Fibroblast of skin of left quadriceps (primary cell): ENCODE measurements at places on chromosomes 7 and 10.

DNA sequence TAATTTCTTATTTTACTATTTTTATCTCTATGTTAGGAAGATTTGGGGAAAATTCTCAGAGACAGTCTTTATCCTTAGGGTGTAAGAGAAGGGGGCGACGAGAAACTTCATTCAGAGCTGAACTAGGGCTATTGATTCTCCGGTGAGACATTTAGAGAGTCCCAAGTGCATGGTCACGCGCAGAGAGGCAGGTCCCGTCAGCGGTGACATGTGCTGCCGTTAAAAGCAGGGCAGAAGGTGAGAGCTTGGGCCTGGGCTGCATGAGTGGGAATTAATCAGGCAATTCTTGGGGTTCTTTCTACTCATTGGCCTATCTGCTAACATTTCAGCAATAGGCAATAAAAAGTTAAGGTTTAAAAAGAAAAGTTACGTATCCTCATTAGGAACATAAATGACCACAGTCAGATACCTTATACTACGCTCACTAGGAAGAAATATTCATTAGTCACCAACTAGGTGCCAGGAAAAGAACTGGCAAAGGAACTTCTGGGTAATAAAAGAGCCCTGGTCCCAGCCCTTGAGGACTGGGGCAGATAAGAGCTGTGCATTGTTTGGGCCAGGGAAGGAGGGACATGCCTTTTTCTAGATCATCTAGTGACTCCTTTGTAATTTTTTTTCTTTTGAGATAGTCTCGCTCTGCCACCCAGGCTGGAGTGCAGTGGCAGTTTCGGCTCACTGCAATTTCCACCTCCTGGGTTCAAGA lies 21.2 kb downstream of the PRKCQ start:
- no peak for DNase-seq

- no peak for DNase-seq
These were observed 17.8 kb downstream of the ENO4 start for GRCh38 chr10:116866987-116867595.

GRCh38 chr7:116762971-116763370 lies 91.0 kb downstream of the MET start:
- DNase-seq: no peak

- peak; percentile 87 for DNase-seq
These were observed 830 bp upstream of the ZNF438 start for GRCh38 chr10:31032258-31033132.

GRCh38 chr7:131182446-131183058 lies 145.1 kb upstream of the MKLN1 start:
- DNase-seq: no peak

- DNase-seq: no peak
These were observed 85.7 kb downstream of the PARP12 start for GRCh38 chr7:139976838-139977656.

DNA sequence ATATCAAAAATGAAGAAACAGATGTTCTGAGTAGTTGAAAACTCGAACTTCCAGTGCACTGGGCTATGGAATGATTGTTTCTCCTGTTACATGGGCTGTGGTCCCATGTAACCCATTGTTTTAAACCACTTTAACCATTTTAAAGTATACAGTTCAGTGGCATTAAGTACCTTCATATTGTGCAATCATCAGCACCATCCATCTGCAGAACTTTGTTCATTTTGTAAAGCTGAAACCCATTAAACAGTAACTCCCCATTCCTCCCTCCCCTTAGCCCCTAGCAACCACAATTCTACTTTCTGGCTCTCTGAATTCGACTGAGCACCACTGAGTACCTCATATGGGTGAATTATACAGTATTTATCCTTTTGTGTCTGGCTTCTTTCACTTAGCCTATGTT lies 217.4 kb downstream of the LRMDA start:
- no peak for DNase-seq

DNA sequence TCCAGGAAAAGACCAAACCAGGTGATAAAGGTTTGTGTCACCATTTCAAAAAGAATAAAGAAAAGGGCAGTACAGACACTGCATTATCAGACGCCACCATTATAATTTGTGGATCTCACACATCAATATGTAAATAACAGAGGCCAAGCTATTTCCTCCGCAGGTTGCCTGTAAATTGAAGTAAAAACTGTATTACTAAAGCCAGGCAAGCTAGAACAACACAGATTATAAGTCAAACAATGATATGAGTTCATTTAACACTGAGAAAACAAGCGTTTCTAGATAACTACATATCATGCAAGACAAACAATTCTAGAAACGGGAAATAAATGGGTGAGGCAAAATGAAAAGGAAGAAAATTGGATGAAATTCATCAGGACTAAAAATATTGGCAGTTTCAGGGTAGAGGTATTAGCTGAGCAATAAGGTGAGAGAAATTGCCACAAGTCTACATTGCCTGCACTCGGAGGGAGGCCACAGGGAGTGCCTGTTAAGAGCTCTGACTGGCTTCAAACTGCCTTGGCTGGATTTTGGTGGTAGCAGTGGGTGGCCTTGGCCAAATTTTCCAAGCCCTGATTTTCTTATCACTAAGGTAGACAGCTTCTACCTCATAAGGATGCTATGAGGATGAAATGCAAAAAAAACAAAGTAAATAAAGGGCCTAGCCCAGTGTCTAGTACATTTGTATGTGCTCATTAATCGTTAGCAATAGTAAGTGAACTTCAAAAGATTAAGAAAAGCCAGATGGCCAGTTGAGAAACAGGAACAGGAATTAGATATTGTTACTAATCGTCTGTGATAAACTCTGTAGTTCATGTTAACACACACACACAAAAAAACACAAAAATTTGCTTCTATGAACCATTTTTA lies 240.0 kb upstream of the NFE2L3 start:
- no peak for DNase-seq

- DNase-seq: peak; percentile 63
These were observed 612.9 kb downstream of the SORCS1 start for GRCh38 chr10:106551501-106552062.

- no peak for DNase-seq
These were observed 26.8 kb downstream of the POLL start for GRCh38 chr10:101561068-101561915.

DNA sequence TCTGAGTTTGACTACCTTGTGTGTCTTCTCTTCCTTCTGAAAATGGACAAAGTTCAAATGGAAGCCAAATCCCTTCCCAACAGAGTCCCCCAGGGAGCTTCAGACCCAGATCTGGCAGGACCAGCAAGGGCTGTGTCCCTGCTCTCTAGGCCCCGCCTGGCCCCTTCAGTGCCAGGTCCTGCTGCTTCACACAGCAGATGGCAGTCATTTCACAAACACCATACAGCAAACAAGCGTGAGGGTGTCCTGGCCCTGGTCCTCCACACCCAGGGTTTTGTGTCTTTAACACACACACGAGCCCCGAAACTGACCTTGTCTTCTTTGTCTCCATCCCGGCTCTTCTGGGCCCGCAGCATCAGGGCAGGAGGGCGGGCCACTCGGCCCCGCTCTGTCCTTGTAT lies 145.0 kb downstream of the TCERG1L start:
- DNase-seq: no peak

- no peak for DNase-seq
These were observed 124.3 kb downstream of the NEURL1 start for GRCh38 chr10:103617602-103618385.

DNA sequence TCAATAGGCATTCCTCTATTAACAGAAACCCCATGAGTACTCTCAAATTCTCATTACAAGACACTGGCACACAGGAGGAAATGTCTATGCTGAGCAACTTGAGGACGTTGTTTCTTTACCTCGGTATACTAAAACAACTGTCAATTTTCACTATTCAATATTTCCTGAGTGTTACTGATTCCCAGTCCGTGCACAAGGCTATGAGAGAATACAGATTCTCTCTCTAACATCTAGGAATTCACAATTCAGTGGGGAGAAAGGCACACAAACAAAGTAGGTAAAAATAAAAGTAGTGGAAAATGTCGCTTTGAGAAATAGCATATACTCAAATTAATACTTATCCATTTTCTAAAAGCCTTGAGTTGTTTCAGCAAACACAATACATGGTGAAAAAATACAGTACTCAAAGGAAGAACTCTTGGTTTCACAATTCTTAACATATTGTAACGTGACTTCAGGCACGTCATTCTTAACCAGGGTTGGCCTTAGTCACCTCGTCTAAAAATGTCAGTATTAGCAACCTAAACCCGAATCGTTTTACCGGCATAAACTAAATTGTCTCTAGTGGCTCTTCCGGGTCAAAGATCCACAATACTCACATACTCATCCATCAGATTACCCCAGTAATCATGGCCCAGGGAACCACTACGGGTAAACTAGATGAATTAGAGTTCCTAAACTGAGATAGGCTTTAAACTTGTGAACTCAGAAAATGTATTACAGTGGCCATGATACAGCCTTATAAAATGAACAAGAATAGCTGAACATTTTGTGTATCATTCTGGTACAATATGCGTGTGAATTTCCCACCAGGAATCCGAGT lies 1.5 kb downstream of the IPMK start:
- no peak for DNase-seq

DNA sequence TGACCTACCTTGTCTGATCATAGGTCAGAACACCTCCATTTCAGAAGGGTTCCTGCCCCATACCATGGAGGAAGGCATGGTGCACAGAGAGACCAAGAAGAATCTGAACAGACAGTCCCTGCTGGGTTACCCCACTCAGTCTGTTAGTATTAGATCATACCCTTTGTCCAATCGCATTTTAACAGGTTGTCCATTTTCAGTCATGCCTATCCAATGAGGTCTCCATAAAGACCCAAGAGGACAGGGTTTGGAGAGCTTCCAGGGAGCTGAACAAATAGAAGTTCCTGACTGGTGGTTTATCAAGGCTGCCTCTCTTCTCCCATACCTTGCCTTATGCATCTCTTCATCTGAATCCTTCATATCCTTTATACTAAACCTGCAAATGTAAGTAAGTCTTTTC lies 21.2 kb upstream of the SLC16A12 start:
- DNase-seq: no peak

- DNase-seq: no peak
These were observed 7.6 kb downstream of the PSMA2 start for GRCh38 chr7:42924223-42924838.

GRCh38 chr10:8640301-8640700 lies 585.8 kb downstream of the GATA3 start:
- DNase-seq: no peak
